ENCODE measurements at places on chromosomes 3 and 15. TPM values are rescaled to one million over a fixed set of nuclear protein-coding genes. Genes with fewer than 3 reads are reported as not detected.

GRCh38 chr15:35565901-35566300 is 19.9 kb upstream of the DPH6 start:
- DNase-seq: no peak

- DNase-seq: no peak
Measured at GRCh38 chr3:56775445-56775837, 26.3 kb downstream of the ARHGEF3 start.

- DNase-seq: no peak
Measured at GRCh38 chr3:7760718-7761117, 740.9 kb upstream of the LMCD1 start.

- no peak for DNase-seq
Measured at GRCh38 chr15:91447991-91448644, 348.1 kb downstream of the SV2B start.

Gene ATP13A3
- 63.1 TPM for total RNA-seq

Gene UCN2
- 0.81 TPM for total RNA-seq

DNA sequence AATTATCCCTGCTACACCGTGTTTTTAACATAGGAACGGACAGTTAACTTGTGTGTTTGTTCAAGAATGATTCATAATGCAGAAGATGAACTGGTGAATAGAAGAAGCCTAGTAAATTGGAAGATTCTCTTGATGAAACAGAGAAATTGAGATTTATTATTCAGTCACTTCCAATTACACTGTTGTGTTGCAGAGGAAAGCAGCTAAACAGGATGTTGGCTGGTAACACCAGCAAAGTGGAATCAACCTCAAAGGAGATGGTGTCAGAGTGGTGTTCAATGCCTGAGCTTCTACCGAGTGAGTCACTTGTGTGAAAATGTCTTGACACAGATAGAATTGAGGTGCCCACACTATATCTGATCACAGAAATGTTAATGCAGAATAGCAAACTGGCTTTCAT is 399.6 kb downstream of the LPP start:
- no peak for DNase-seq

DNA sequence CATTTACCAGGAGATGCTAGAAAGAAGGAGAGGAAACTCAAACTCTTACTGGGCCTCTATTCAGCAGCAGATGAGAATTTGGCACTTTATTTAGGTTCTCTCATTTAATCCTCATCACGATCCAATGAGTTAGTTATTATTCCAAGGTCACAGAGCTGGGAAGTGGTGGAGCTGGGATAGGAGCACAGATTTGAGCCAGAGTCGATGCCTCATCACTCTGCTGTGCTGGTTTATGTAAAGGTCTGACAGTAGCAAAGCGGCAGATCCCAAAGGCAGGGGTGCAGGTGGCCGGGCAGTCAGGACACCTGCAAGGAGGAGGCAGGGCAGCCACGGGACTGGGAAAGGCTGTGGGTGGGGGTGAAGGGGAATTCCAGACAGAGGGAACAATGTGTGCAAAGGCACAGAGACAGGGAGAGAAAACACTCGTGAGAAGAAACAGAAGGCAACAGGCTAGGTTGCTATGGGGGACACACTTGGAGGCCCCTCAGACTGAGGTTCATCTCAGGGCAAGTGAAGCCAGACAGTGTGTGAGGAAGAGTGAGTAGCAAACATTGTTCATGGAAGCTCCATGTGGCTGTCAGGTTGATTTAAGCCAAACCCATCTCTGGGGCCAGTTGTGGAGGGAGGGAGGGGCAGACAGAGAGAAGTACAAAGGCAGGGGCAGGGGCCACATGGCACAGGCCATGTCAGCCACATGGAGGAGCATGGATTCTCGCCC is 26.8 kb downstream of the RAB6B start:
- DNase-seq: no peak

GRCh38 chr3:59234884-59235633 is 185.2 kb upstream of the CFAP20DC start:
- DNase-seq: no peak

Gene ISG20
- total RNA-seq: 8.4 TPM

Gene DAZL
- not detected for total RNA-seq

- DNase-seq: no peak
Measured at GRCh38 chr3:175664911-175665310, 805.8 kb downstream of the NAALADL2 start.

DNA sequence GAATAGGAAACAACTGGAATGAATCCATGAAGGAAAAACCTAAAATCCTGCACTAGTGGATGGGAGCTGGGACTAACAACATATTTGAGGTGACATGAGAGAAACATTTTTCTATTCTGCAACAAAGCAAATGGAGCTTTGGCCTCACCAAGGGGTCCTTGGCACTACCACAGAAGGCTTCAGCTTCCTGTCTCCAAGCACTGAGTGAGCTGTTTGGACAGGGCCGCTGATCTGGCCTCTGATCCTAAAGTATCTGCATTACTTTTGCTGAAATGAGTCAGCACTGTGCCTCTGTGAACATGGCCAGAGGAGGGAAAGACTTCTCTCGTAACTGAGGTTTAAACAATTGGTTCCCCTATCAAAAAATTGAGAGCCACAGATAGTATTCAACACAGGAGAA is 9.0 kb downstream of the ARPP21 start:
- no peak for DNase-seq

Gene KNL1
- total RNA-seq: 5.6 TPM

DNA sequence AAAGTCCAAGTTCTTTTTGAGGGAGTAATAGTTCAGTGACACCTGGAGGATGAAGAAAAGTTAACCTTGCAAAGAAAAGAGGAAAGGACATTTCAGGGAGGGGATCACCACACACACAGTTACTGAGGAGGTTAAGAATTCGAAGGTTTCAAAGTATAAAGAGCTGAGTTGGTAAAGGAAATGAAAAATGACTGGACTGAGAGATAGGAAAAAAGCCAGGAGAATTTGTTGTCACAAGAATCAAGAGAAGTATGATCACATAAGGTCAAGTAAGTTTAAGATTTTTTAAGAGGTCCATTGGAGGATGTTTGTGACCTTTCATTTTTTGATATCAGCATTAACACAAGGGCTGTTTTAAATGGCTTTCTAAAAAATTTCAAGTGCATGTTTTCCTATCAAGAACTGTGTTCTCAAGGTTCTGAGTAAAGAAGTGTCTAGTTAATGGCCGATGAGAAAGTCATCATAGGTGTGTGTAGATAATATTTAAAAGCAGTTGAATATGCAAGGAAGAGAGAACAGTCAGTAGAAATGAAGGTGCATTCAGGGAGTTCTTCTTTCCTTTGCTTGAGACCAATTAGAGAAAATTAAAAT is 189.2 kb upstream of the RBMS3 start:
- DNase-seq: no peak

- no peak for DNase-seq
Measured at GRCh38 chr15:70762469-70763119, 764 bp downstream of the UACA start.

DNA sequence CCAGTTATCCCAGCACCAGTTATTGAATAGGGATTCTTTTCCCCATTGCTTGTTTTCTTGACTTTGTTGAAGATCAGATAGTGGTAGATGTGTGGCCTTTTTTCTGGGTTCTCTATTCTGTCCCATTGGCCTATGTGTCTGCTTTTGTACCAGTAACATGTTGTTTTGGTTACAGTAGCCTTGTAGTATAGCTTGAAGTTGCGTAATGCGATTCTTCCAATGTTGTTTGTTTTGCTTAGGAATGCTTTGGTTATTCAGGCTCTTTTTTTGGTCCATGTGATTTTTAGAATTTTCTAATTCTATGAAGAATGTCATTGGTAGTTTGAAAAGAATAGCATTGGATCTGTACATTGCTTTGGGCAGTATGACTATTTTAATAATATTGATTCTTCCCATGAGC is 94.3 kb upstream of the CHMP2B start:
- DNase-seq: no peak

Gene ONECUT1
- total RNA-seq: not detected

Gene DNAH12
- total RNA-seq: 0.08 TPM

Gene SLC2A2
- total RNA-seq: not detected

- no peak for DNase-seq
Measured at GRCh38 chr3:37315669-37316068, 141.3 kb upstream of the LRRFIP2 start.

DNA sequence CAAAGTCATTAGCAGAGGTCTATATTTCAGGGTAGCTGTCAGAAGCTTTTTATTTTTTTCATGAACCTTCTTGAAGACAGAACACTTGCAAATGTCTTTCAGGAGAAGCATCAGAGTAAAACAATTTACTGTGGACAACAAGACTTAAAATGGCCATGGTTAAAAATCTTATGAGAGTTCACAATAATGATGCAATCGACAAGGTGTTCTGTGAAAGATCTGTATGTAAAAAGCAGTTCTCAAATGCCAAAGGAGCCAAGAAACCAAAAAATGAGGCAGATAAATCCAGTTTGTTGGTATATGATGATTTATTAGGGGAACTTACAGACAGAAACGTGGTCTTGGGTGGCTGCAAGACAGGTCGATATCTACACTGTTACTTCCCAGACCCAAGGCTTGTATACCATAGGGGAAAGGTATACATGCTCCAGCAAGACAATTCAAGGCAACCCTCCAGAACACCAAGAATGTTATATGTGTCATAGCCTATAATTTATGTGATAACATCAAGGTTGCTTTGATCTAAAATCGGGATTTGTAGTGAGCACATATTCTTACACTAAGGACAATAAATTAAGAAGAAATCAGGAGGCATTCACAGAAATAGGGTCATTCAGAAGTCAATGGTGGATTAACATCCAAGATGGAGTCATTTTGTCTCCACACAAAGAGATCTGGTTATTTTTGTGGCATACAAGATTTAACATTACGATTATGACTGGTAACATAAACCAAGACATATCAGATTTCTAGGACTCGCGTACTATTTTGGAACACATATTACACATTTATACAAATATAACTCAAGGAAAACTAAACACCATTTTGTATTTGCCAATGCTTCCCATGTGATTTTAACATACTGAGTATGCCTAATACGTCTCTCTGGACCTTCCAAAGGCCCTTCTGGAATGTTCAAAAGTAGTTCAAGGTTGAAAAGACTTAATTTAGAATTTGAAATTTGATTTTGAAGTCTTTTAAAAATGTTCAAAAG is 316.4 kb downstream of the THSD4 start:
- no peak for DNase-seq

DNA sequence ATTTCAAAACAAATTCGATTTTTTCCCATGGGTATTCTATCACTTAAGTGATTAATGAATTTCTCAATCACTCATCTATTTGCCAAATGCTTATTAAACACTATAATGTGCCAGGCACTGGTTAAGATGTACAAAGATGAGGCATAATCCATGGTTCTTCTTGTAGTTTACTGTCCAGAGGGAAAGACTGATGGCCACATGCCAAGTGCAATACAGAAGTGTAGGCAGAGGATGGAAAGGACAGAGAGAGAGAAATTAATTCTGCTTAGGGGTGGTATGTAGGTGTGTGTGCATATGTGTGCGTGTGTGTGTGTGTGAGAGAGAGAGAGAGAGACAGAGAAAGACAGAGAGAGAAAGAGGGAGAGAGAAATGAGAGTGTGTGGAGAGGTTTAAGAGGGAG is 120.8 kb upstream of the CCNL1 start:
- DNase-seq: no peak

Gene SLCO2A1
- total RNA-seq: 10.7 TPM

Gene LRRC49
- 12.5 TPM for total RNA-seq

DNA sequence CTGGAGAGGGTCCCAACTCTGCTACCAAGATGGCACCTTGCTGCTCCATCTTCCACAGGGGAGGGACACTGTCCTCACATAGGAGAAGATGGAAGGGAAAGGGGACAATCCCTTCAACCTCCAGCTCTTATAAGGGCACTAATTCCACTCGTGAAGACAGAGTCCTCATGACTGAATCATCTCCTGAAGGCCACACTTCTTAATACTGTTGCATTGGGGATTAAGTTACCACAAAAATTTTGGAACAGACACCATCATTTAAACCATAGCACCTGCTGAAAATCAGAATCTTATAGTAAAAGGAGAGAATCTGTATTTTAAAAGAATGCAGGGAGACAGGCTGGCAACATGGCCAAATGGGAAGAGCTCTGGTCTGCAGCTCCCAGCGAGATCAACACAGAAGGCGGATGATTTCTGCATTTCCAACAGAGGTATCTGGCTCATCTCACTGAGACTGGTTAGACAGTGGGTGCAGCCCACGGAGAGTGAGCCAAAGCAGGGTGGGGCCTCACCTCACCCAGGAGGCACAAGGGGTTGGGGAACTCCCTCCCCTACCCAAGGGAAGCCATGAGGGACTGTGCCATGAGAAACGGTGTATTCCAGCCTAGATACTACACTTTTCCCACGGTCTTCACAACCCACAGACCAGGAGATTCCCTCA is 69.4 kb upstream of the LIPC start:
- DNase-seq: no peak

DNA sequence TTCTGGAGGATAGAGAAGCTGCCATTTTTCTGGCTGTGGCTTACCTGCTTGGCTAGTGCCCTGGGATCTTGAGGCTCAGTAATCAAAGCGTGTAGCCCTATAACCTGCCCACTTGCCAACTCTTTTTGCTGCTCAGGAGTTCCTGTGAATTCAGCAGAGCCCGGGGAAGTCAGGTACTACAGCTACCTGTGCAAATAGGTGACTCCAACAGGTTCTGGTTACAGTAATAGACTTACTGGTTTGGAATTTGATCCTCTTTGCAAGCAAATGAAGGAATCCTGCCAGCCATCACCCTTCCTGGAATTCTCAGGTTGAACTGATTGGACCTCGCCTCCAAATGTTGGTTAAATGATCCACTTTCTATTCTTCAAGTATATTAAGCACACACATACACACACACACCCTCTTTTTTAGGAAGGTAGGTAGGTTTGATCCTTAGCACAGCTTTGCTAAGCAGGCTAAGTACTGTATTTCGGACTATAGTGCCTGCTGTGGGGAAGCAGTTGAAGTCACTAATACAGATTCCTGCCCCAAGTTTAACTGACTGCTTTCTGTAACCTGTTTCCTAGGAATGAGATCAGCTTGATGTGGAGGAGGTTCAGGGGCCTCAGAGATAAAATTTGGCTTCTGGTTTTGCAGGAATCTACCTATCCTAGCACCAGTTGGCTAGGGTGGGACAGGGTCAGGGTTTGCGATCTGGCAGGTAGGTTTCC is 2.3 kb downstream of the PPCDC start:
- DNase-seq: no peak

Gene OCA2
- total RNA-seq: 1.2 TPM

- DNase-seq: no peak
Measured at GRCh38 chr3:188416041-188416440, 262.1 kb downstream of the LPP start.

Gene ZNF385D
- total RNA-seq: 0.71 TPM

DNA sequence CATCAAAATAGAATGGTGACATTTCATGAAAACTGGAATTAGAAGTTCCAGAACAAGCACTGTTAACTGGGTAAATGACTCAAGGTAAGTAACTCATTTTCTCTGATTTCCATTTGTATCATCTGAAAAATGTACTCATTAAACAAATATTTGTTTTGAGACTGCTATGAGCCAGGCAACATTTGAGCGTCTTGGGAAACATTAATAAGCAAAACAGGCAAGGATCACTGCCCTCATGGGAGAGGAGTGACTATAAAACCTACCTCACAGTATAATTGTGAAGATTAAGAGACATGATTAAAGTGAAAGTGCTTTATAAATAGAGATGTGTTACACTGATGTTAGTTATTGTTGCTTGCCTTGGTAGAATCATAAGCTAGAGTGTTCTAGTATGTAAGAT is 711.8 kb upstream of the UBE2E2 start:
- DNase-seq: no peak

Gene RBMS3
- total RNA-seq: 66.8 TPM

Gene PRSS50
- not detected for total RNA-seq

Gene EFCAB12
- total RNA-seq: 0.30 TPM

Gene LRCH3
- total RNA-seq: 70.2 TPM

- no peak for DNase-seq
Measured at GRCh38 chr15:63598473-63599400, 1.6 kb downstream of the FBXL22 start.

Gene MRPL47
- 32.1 TPM for total RNA-seq

Gene ZIC1
- total RNA-seq: 89.9 TPM

Gene FHIT
- total RNA-seq: 1.6 TPM

Measured in osteocyte (in vitro differentiated cells).